ENCODE measurements at places on chromosomes 2 and 18. TPM values are rescaled to one million over a fixed set of nuclear protein-coding genes. Genes with fewer than 3 reads are reported as not detected.

- H3K27ac ChIP-seq, result no peak overlapping the region
- no peak for DNase-seq
- no peaks in the 10 kb centered on the region for H3K27me3 ChIP-seq
- peaks cover 42% of the 10 kb centered on the region for H3K4me1 ChIP-seq
- no peak overlapping the region for H3K4me3 ChIP-seq
Measured at GRCh38 chr2:85183076-85183475, 49.9 kb downstream of the TCF7L1 start.

DNA sequence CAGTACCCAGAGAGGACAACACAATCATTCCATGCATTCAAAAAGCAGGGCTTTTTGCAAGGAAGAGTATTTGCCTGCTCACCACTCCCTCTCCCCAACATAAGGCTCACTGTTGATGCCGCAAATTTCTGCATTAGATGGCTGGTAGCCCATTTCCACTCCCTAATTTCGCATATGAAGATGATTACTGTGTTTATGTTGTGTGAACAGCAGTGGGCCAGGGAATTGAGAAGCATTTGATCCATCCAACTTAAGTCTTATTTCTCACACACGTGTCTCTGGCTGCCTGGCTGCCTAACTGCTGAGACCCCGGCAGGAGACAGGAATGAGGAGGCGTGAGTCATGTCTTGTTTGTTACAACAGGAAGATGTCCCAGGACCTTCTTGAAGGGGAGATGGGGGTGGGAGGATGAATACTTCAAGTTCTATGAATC, 294.1 kb downstream of the ALK start:
- no peaks in the 10 kb centered on the region for H3K4me1 ChIP-seq
- no peak overlapping the region for H3K27ac ChIP-seq
- no peak overlapping the region for H3K4me3 ChIP-seq
- H3K36me3 ChIP-seq, result no peaks in the 10 kb centered on the region
- no peak for DNase-seq

- no peak overlapping the region for H3K4me3 ChIP-seq
- no peak for DNase-seq
- peaks cover 11% of the 10 kb centered on the region for H3K4me1 ChIP-seq
- H3K36me3 ChIP-seq, result no peaks in the 10 kb centered on the region
- H3K27ac ChIP-seq, result no peak overlapping the region
Measured at GRCh38 chr2:158756976-158757375, 38.1 kb upstream of the DAPL1 start.

GRCh38 chr2:29878898-29879297, 42.5 kb downstream of the ALK start:
- H3K4me1 ChIP-seq, result no peaks in the 10 kb centered on the region
- no peak overlapping the region for H3K4me3 ChIP-seq
- H3K27me3 ChIP-seq, result no peaks in the 10 kb centered on the region
- H3K27ac ChIP-seq, result no peak overlapping the region

DNA sequence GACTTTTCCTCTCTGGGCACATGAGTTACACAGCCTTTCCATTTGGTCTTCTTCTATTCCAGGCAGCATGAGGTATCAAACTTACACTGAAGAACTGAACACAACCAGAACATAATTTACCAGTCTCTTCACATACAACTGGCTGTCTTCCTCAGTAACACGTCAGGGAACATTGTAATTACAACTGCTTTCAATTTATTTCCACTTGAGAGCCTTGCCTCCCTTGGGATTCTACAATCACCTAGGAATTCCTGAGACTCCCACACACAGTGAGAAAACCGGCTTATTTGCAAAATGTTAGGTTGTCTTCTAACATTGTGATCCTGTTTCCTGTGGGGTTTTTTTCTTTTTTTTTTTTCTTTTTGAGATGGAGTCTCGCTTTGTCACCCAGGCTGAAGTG, 149.9 kb downstream of the TMX3 start:
- no peaks in the 10 kb centered on the region for H3K27me3 ChIP-seq
- no peaks in the 10 kb centered on the region for H3K36me3 ChIP-seq
- no peak overlapping the region for H3K27ac ChIP-seq
- H3K4me3 ChIP-seq, result no peak overlapping the region
- DNase-seq, result no peak
- H3K4me1 ChIP-seq, result no peaks in the 10 kb centered on the region

GRCh38 chr2:104286841-104287240, 567.1 kb upstream of the POU3F3 start:
- H3K36me3 ChIP-seq, result no peaks in the 10 kb centered on the region
- no peak for DNase-seq
- H3K27ac ChIP-seq, result no peak overlapping the region
- no peaks in the 10 kb centered on the region for H3K27me3 ChIP-seq

DNA sequence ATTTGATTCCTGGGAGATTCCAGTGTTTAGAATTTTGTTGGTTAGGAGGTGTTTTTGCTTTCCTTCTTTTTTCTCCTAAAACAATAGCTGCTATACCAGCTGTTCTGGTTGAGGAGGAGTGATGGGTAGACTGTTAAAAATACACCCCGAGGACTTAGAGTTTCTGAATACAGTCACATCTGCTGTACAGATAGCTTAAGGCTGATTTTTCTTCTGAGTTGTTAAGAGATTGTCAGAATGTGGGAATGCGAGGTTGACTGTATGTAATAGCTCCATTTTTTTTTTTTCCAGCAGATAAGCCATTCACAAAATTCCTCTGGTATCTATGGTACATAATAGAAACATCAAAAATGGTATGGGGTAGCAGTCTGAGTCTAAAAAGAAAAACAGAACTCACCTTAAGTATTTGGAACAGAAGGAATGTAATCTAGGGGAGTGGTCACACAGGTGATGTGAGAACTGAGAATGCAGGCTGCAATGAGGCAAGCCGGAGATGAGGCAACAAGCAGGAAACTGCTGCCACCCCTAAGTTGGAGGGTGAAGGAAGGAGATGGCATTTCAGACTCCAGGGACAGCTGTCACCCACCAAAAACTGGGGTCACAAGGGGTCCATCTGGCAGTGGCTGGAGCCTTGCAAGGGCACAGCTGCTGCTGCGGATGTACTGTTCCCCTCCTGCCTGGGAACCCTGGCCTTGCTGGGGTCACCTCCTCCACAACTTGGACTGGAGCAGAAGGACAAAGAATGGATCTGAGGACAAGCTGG, 2.4 kb downstream of the DGKD start:
- no peak overlapping the region for H3K4me3 ChIP-seq
- H3K4me1 ChIP-seq, result peaks cover 10% of the 10 kb centered on the region
- H3K27ac ChIP-seq, result no peak overlapping the region
- no peak for DNase-seq
- H3K27me3 ChIP-seq, result no peaks in the 10 kb centered on the region
- H3K36me3 ChIP-seq, result no peaks in the 10 kb centered on the region

DNA sequence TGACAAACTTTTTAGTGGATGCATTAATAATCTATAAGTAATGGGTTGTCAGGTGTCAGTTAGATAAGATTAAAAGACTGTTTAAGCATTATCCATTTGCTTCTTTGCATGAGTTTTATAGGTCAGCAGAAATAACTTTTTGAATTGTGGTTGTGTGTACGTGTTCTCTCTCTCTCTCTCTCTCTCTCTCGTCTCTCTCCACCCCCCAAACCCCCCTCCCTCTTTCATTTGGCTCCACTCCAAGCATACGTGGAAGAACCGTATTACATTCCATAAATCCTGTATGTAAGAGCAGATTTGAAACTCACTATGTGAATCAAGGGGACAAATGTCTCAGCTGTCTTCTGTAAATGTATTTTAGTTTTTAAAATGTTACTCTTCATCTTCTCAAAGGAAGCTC, 120.2 kb downstream of the MEIS1 start:
- DNase-seq, result no peak
- peak overlapping the region; percentile 66 for H3K4me3 ChIP-seq
- H3K27ac ChIP-seq, result peak overlapping the region; percentile 82
- peaks cover 8% of the 10 kb centered on the region for H3K4me1 ChIP-seq
- no peaks in the 10 kb centered on the region for H3K27me3 ChIP-seq
- no peaks in the 10 kb centered on the region for H3K36me3 ChIP-seq

DNA sequence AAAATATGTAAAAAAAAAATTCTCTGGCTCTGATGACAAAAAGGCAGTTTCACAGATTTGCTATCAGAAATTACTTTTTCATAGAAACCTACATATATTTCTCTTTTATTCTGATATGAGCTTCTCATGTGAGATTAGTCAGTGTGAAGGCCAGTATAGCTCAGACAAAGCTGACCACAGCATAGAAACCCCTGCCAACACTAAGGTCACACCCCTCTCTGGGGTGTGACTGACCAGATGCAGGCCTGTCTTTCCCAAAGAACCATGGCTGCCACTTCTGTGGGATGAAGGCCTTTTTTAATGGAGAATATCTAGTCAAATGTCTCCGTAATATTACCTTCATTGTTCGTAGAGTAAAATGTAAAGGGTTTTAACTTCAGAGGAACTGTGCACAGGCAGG, 330.3 kb upstream of the KCNJ3 start:
- no peak overlapping the region for H3K27ac ChIP-seq
- H3K27me3 ChIP-seq, result no peaks in the 10 kb centered on the region
- H3K36me3 ChIP-seq, result no peaks in the 10 kb centered on the region
- no peak overlapping the region for H3K4me3 ChIP-seq
- H3K4me1 ChIP-seq, result no peaks in the 10 kb centered on the region

DNA sequence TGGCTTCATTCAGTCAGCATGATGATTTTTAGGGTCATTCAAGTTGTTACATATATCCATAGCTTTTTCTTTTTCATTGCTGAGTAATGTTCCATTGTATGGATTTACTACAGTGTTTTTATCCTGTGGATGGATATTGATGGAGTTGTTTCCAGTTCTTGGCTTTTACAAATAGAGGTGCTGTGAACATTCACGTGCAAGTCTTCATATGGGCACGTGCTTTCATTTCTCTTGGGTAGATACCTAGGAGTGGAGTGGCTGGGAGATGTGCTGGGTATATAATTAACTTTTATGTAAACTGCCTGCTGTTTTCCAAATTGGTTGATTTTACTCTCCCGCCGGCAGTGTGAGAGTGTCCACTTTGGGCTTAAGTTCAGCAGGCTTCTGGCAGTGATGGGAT, 16.5 kb downstream of the AGAP1 start:
- H3K27ac ChIP-seq, result no peak overlapping the region
- H3K27me3 ChIP-seq, result no peaks in the 10 kb centered on the region
- H3K36me3 ChIP-seq, result no peaks in the 10 kb centered on the region
- no peak overlapping the region for H3K4me3 ChIP-seq
- DNase-seq, result no peak

The MOGAT1 gene
- total RNA-seq, result not detected

The ARHGAP28 gene
- 0.41 TPM for total RNA-seq

The OTOS gene
- total RNA-seq, result not detected

The GPR39 gene
- 1.9 TPM for total RNA-seq

The HJURP gene
- 0.95 TPM for total RNA-seq

All from thoracic aorta (tissue), 2 donors.